ENCODE measurements at places on chromosomes 6 and 20.
A peak's percentile ranks its signal among the peaks of the same experiment; 100 is the strongest.

- no peak for DNase-seq
Observed at GRCh38 chr20:57428324-57429158, 37.3 kb downstream of the RBM38 start.

DNA sequence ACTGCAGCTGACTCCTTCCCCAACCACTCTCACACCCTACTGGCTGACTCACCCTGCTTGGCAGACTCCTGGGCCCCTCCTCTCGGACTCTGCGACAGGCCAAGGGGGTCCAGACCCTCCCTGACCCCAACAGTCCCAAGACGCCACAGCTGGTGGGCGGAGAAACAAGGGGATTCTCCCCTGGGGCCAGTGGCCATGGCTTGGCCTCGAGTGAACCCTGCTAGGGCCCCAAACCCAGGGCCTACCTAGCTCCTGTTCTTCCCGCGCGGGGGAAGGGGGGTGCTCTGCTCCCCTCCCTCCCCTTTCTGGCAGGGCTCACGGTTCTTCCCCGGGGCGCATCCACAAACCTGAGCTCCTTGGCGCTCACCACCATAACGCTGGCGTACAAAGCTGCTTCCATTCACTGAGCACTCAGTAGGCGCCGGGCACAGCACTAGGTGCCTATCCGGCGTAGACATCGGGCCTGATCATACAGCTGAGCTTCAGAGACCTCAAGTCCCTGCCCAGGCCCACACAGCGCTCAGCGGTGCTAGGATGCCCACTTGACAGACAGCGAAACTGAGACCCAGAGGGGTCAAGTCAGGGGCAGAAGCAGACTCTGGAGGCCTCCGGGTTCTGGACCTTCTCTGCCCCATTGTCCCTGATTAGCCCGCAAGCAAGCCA, 597 bp downstream of the ADA start:
- DNase-seq = no peak

DNA sequence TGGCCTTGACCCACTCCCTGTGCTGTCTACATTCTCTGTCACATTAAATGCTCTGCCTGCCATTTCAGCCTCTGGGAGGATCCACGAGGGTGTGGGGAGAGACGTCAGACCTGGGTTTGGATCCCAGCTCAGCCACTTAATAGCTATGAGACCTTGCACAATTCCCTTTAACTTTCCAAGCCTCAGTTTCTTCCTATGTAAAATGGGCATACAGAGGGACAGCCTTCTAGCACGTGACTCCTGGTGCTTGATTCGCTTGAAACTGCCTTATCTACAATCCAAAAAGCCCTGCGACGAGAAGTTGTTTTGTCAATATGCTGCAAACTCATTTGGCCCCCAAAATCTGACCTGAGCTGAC, 40.0 kb downstream of the TOX2 start:
- no peak for DNase-seq

GRCh38 chr6:33988121-33989015, 157.5 kb downstream of the GRM4 start:
- peak; percentile 56 for DNase-seq

GRCh38 chr6:80566361-80566760, 459.9 kb downstream of the BCKDHB start:
- DNase-seq = no peak

Data from liver (tissue), 10 donors.